AG08396 (cell line): ENCODE measurements at places on chromosomes 13 and 19.
A peak's percentile ranks its signal among the peaks of the same experiment; 100 is the strongest.

DNA sequence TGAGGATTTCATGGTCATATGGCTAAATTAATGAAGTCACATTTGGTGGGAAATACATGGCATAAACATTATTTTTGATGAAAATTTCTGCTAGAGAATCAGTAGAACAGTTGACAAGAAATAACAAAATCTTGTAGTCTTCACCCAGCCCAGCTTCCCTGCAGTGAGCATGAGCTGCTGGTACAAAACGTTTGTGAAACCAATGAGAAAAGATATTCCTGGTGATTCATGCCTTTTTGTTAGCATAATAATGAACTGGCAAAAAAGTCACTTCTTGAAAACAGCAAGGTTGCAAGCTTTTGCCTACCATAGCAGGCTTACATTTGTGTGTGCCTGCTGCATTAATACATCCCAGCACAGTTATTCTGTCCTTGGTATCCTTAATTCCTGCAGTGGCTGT lies 475.9 kb upstream of the HTR2A start:
- DNase-seq = no peak

DNA sequence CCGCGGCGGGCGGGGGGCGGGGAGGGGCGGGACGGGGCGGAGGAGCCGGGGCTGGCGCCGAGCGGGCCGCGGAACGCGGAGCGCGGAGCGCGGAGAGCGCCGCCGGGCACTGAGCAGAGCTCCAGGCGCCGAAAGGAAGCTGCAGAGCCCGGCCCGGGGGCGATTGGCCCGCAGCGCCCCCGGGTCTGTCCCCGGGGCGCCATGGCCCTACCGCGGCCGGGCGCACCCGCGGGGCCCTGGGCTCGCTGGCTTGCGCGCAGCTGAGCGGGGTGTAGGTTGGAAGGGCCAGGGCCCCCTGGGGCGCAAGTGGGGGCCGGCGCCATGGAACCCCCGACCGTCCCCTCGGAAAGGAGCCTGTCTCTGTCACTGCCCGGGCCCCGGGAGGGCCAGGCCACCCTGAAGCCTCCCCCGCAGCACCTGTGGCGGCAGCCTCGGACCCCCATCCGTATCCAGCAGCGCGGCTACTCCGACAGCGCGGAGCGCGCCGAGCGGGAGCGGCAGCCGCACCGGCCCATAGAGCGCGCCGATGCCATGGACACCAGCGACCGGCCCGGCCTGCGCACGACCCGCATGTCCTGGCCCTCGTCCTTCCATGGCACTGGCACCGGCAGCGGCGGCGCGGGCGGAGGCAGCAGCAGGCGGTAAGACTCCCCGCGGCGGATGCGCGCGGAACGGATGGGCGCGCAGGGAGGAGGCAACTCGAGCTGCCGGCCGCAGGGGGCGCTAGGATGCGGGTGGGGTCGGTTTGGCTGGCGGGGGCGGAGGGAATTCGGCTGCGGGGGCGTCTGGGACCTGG lies at the start of gene PDE4A:
Gene PDE4A, plus strand, starts transcription at position 95 of the 796 bp plus-strand sequence. Its CDS starts 227 bp downstream, at position 322.
- DNase-seq = peak; percentile 58

- no peak for DNase-seq
Measured at GRCh38 chr13:24149246-24150032, 11.1 kb upstream of the SPATA13 start.

DNA sequence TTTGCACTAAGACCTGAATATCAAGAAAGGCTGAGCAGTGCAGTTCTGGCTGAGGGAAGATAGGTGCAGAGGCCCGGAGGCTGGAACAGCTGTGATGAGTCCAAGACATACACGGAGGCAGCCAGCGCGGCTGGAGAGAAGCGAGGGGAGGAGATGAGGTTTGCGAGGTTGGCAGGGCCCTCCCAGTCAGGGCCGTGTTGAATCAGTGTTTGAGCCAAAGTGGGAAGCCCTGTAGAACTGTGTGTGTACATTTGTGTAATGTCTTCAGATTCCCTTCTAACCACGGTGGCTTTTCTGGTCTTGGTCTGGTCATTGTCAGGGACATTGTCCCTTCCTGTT lies 34.9 kb downstream of the PAK4 start:
- DNase-seq = peak; percentile 85
